BJ (cell line): ENCODE measurements at places on chromosomes 6 and 20. TPM values are rescaled to one million over a fixed set of nuclear protein-coding genes. Genes with fewer than 3 reads are reported as not detected.

DNA sequence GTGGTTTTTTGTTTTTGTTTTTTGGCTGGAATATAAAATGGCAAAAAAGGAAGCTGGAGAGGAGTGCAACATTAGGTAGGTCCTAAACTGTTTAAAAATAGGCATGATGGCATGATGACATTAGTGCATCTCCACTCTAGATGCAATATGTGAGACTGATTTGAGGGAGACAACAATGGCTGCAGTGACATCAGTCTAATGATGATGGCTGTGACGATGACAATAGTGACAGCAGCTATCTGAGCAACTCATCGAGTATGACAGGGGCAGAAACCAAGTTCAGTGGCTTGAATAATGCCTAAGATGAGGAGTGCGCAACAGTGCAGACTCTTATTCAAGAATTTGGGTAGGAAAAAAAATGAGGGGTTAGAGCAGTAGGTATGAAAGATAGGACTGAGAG, 82.0 kb downstream of the HS3ST5 start:
- DNase-seq: no peak

- DNase-seq: no peak
Observed at GRCh38 chr6:157791450-157791849, 31.6 kb upstream of the SNX9 start.

DNA sequence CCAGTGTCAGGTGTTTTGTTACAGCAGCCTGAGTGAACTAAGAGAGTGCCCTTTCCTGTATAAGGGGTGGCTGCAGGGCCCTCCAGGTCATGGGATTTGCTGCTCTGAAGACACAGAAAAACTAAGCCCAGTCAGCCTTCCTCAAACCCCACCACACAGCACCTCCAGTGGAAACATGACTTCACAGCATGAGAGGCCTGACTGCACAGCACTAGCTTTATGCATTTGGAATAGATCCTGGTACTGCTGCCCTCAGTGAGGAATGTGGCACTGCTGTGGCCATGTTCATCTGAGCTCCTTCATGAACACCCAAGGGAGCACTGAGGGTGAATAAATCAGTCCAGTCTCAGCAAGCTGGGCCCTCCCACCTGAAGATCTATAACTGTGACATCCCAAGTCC, 296.1 kb upstream of the FOXQ1 start:
- no peak for DNase-seq

DNA sequence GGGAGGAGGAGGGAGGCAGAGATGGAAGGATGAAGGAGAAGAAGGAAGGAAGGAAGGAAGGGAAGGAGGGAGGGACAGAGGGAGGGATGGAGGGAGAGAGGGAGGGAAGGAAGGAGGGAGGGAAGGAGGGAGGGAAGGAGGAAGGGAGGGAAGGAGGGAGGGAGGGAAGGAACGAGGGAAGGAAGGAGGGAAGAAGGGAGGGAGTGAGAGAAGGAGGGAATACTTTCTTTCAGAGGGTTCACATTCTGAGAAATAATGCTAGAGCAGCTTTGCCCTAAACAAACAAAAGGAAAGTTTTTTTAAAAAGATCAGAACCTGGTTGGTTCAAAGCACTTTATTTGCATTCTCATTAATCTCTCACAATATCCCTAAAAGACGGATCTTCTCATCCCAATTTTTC, 96.1 kb upstream of the NXT1 start:
- DNase-seq: no peak

DNA sequence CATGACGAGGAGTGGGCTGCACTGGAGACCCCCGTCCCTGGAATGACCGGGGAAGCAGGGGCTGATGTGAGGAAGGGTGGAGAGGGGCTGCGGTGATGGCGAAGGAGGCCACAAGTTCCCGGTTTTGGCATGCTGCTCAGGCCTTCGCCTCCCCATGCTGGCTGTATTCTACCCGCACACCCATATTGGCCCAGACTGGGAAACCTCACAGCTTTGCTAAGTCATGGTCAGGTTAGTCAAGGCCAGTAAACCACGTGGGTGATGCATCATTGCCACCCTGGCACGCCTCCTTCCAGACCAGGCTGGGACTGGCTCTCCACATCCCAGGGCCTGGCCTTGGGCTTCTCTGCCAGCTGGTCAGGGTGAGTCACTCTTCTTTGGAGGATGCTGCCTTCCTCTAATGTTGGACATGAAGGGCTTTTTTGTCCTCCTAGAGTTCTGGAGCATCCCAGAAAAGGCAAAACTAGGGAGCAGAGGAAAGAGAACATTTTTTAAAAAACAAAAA, 53.8 kb downstream of the PCNA start:
- peak; percentile 59 for DNase-seq

- DNase-seq: no peak
Observed at GRCh38 chr6:102474041-102474807, 1080.7 kb downstream of the GRIK2 start.

DNA sequence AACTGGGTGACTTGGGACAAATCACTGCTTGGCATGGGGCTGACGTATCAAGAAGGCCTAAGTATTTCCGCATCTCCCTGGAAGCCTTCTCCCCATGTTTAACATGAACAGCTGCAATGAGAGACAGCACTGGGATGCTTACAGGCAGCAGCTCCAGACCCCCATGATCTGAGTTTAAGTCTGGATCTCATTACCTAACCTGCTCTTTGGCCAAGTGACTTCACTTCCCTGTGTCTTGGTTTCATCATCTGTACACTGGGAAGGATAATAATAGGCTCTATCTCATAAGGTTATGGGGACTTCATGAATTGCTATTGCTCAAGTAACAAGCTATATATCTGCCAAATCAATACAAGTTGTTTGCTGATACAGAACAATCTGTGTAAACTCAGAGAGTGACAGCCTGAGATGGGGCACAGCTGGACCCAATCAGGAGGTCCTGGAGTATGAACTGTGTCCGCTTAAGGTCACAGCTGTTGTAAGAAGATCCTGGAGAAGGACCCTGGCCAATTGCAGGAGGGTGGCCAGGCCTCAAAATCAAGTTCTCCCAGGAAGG, 56.0 kb downstream of the TGM2 start:
- DNase-seq: peak; percentile 46

GRCh38 chr6:35648203-35648602, 40.5 kb downstream of the FKBP5 start:
- DNase-seq: no peak

GRCh38 chr20:53834062-53834442, 236.3 kb downstream of the BCAS1 start:
- DNase-seq: no peak

The TMEM170B gene
- polyA plus RNA-seq: 0.23 and 0.50 TPM in 2 replicates

GRCh38 chr20:44924541-44924940, 14.7 kb downstream of the PABPC1L start:
- DNase-seq: no peak

GRCh38 chr6:132257561-132257960, 143.7 kb downstream of the MOXD1 start:
- DNase-seq: no peak

DNA sequence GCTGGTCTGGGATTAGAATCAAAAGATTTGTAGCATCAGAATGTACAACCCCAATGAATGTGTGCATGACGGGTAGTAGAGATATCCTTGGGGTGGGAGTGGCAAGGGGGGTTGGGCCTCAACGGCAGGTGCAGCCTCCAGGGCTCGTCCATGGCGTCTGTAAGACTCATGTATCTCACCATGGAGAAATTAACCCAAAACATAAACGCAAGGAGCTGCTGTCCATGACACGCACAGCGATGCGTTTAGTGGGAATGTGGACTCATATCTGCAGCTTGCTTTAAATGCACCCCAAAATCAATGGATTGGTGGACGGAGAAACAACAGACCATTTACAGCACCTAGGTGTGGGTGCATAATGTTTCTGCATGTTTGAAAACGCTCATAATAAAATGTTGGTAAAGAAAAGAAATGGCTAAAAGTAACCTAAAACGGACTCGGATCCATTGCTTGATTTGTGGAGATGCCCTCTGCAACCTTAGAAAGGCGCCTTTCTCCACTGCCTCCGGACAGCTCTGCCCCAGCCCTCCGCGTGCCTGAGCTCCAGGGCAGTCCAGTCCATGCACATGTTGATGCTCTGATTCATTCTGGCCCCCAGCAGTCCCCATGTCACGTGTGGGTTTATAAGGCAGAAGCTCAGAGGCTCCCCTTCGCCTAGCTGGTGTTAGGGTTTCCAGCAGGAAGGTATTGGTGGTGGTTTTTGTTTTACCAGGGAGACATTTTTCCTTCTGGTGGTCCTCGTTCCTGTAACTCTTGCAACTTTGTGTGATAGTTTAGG, 24.5 kb downstream of the PYGB start:
- no peak for DNase-seq

The PRICKLE4 gene
- polyA plus RNA-seq: 0.31 TPM in 1 of 2 replicates, not detected in the other

GRCh38 chr6:126698732-126699240, 358.9 kb downstream of the CENPW start:
- DNase-seq: no peak

DNA sequence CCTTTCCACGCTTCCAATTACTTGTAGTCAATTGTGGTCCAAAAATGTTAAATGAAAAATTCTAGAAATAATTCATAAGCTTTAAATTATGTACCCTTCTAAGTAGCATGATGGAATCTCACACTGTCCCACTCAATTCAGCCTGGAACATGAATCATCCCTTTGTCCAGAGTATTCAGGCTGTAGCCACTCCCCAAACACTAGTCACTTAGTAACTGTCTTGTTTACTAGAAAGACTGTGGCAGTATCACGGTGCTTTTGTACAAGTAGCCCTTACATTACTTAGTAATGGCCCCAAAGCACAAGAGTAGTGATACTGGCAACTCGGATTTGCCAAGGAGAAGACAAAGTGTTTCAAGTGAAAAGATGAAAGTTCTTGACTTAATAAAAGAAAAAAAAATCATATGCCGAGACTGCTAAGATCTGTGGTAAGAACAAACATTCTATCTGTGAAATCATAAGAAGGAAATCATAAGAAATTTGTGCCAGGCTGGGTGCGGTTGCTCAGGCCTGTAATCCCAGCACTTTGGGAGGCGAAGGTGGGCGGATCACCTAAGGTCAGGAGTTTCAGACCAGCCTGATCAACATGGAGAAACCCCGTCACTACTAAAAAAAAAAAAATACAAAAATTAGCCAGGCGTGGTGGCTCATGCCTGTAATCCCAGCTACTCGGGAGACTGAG, 168.5 kb upstream of the SIM1 start:
- DNase-seq: peak; percentile 69
